PC-3 (cell line): ENCODE measurements at places on chromosomes 1 and 21. TPM values are rescaled to one million over a fixed set of nuclear protein-coding genes. Genes with fewer than 3 reads are reported as not detected.

The IFI44L gene
- 4.1 and 5.5 TPM in 2 replicates for total RNA-seq

The DISC1 gene
- 3.4 and 5.1 TPM in 2 replicates for total RNA-seq

- H3K27me3 ChIP-seq, result no peaks in the 10 kb centered on the region
- no peaks in the 10 kb centered on the region for H3K4me1 ChIP-seq
- H3K36me3 ChIP-seq, result no peaks in the 10 kb centered on the region
- H3K27ac ChIP-seq, result no peak overlapping the region
- no peak for DNase-seq
Measured at GRCh38 chr1:116764906-116765862, 11.0 kb downstream of the CD2 start.

DNA sequence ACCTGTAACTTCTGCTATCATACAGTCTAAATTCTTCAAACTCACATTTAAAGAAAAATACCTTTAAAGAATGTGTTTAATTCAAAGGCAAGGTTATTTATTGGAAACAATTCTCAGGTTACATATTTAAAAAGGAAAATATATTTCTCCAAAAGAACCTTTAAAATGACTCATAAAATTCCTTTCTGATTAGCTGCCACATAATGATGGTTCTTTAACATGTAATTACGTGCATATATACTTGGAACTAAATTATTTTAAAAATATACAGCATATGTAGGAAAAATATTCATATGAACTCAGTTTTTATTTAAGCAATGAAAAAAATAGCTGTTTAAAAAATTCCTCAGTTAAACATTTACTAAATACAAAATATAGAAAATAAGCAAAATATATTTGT is 173.6 kb downstream of the COP1 start:
- H3K36me3 ChIP-seq, result peaks cover 8% of the 10 kb centered on the region; the same call in 1 of the 2 replicates
- peaks cover 28% of the 10 kb centered on the region for H3K4me1 ChIP-seq
- H3K27ac ChIP-seq, result peak overlapping the region; percentile 8; the same call in 1 of the 2 replicates
